ENCODE measurements at places on chromosomes 12 and 14.

GRCh38 chr12:51048661-51049251, 629 bp downstream of the LETMD1 start:
- DNase-seq: no peak

DNA sequence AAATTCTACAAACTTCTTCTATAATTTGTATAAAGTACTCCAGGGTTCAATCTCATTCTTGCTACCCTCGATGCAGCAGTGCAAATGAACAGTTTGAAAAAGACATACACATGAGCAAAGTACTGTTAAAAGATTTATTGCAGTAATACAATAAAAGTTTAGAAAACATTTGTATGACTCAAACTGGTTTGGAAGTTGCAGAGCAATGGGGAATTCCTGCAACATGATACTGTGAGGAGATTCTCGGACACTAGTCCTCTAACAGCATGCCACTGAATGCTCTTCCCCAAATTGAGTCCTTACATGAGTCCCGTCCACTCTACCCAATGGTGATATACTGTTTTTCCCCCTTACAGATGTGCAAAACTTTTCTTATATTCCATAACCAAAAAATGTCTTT, 45.4 kb downstream of the ATG14 start:
- no peak for DNase-seq

GRCh38 chr14:46279327-46279726, 372.3 kb downstream of the RPL10L start:
- DNase-seq: no peak

DNA sequence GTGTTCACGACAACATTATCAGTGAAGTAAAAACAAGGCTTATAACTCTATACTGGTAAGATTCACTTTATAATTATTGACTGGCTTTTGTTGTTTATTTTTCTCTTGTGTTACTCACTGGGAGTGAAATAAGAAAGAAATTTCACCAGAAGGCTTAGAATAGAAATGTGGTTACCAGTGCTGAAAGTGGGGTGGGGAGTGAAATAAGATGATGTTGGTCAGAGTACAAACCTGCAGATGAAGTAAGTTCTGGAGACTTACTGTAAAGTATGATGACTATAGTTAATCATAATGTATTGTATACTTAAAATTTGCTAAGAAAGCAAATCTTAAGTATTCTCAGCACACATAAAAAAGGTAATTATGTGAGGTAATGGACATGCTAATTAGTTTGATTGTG, 198.4 kb downstream of the KLHL28 start:
- DNase-seq: no peak

GRCh38 chr12:102880783-102881182, 36.3 kb downstream of the PAH start:
- DNase-seq: no peak

DNA sequence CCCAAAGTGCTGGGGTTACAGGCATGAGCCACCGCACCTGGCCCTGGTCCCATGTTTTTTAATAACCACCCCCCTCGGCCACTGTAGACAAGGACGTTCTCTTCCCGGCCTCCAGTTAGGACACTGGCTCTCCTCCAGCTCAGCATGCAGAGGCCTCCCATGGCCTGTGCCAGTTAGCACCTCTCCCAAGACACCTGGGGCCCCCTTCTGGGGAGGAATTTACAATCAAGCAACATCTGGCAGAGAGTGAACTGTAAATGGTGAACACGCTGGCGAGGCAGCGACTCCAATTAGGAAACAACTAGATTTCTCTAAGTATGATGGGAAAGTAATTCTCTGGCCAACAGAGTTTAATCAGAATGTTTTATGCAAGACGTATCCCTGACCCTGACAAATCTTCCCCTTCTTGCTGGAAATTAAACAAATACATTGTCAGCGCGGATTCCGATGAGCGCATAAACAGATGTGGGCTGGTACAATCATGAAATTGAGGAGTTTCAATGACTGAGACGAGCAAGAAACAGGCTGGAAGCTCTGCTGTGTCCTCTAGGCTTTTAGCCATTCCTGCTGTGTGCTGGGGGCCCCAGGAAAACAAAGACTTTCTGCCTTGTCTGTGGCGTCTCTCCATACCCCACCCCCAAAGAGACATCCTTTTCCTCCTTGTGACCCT, 61.7 kb upstream of the DLK1 start:
- peak; percentile 65 for DNase-seq

DNA sequence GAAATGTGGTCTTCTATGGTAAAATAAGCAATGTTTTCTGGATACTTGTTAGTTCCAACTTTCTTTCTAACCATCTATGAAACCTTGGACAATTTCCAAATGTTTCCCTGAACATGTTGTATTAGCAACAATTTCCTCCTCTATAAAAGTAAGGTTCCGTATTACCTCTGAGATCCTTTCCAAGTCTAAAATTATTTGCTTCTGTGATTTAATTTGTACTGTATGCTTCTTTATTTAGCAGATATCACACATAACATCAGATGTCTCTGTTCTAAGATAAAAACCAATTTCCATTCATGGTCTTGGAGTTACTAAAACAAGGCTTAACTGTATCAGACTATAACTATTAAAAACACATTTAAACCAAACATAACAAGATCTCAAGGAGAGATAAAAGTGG, 177.2 kb downstream of the FOXA1 start:
- DNase-seq: peak; percentile 38

GRCh38 chr12:13786646-13787045, 194.8 kb downstream of the GRIN2B start:
- no peak for DNase-seq

- DNase-seq: no peak
Observed at GRCh38 chr12:62533087-62533754, 66.6 kb downstream of the MON2 start.
